Thoracic aorta (tissue), 2 donors: ENCODE measurements at places on chromosomes 3 and 15. TPM values are rescaled to one million over a fixed set of nuclear protein-coding genes. Genes with fewer than 3 reads are reported as not detected.
A peak's percentile ranks its signal among the peaks of the same experiment; 100 is the strongest.

DNA sequence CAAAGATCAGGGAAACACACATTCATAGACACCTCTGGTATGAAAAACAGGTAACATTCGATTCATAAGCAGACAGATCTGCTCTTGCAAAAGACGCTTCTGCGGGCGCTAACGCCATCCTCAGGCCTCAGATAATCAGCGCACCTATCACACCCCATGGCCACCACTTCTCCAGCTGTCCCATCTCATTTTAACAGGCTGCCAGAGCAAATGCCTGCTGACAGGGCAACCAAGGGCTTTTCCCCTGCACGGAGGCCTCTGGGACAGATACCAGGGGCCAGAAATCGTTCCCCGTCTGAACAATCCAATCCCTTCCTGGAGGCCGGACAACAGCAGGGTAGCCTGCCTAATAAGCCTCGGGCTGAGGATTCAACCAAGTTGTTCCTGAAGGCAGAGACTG lies 15.2 kb downstream of the ABCC5 start:
- H3K27ac ChIP-seq, result no peak overlapping the region
- no peaks in the 10 kb centered on the region for H3K27me3 ChIP-seq
- no peak overlapping the region for H3K4me3 ChIP-seq
- H3K4me1 ChIP-seq, result peaks cover 12% of the 10 kb centered on the region
- no peaks in the 10 kb centered on the region for H3K36me3 ChIP-seq
- DNase-seq, result no peak

- no peak overlapping the region for H3K4me3 ChIP-seq
- no peak overlapping the region for H3K27ac ChIP-seq
- H3K27me3 ChIP-seq, result no peaks in the 10 kb centered on the region
- DNase-seq, result no peak
These were observed 239.4 kb downstream of the XXYLT1 start for GRCh38 chr3:195031574-195032003.

GRCh38 chr3:156745766-156746165 lies 71.4 kb downstream of the TIPARP start:
- DNase-seq, result no peak
- H3K4me3 ChIP-seq, result no peak overlapping the region
- H3K27ac ChIP-seq, result no peak overlapping the region
- no peaks in the 10 kb centered on the region for H3K4me1 ChIP-seq
- no peaks in the 10 kb centered on the region for H3K36me3 ChIP-seq

DNA sequence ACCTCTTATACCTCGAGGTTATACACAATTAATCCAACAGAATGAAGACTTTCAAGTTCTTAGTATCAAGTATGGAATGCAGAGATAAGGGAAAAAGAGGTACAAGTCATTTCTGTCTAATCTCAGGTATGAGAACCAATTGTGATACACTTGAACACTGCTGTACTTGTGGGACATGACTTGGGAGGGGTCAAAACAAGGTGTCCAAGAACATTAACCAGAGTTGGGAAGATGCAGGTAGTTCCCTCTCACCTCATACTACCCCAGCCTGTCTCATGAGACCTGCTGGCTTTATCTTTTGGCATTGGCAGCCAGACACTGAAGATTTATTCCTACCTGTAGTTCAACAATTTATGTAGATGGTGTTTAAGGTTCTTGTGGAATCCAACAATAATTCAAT lies 209.7 kb downstream of the NR1D2 start:
- no peaks in the 10 kb centered on the region for H3K27me3 ChIP-seq
- no peaks in the 10 kb centered on the region for H3K36me3 ChIP-seq

- peaks cover 18% of the 10 kb centered on the region for H3K4me1 ChIP-seq
- no peak for DNase-seq
- no peaks in the 10 kb centered on the region for H3K27me3 ChIP-seq
- no peak overlapping the region for H3K4me3 ChIP-seq
- H3K27ac ChIP-seq, result no peak overlapping the region
- H3K36me3 ChIP-seq, result peaks cover 7% of the 10 kb centered on the region
These were observed 2.4 kb upstream of the SLC12A6 start for GRCh38 chr15:34339946-34340345.

- no peak for DNase-seq
- H3K4me3 ChIP-seq, result no peak overlapping the region
- H3K27ac ChIP-seq, result no peak overlapping the region
- no peaks in the 10 kb centered on the region for H3K4me1 ChIP-seq
These were observed 32.5 kb downstream of the BCL2L10 start for GRCh38 chr15:52080031-52080430.

GRCh38 chr3:6807967-6808588 lies 52.8 kb upstream of the GRM7 start:
- H3K27ac ChIP-seq, result no peak overlapping the region
- no peaks in the 10 kb centered on the region for H3K36me3 ChIP-seq
- H3K4me1 ChIP-seq, result no peaks in the 10 kb centered on the region

DNA sequence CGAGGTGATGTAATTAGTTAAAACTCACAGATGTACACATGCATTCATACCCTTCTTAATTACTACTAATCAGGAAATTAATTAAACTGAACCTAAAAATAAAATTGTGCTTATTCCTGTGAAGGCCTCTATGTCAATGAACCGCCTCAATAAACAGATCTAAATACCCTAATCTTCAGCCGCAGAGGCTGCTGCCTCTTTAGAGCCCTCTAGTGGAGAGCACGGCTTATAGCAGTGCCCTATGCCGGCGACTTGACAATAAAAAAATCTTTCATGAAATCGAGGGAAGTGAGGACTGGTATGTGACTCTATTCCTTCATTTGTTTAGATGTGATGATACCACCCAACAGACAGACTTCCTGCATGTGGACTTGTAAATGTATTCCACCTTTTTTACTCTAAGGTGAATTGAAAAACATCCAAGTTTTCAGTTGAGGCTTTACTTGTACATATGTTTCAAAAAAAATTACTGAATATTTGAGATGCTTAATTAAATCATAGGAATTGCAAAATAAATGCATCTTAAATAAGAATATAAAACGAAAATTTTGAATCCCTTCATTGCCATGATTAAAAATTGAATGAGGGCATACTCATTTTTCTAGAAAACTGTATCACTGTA lies 8.3 kb upstream of the EPHA3 start:
- H3K4me1 ChIP-seq, result no peaks in the 10 kb centered on the region
- H3K27me3 ChIP-seq, result no peaks in the 10 kb centered on the region
- DNase-seq, result no peak

DNA sequence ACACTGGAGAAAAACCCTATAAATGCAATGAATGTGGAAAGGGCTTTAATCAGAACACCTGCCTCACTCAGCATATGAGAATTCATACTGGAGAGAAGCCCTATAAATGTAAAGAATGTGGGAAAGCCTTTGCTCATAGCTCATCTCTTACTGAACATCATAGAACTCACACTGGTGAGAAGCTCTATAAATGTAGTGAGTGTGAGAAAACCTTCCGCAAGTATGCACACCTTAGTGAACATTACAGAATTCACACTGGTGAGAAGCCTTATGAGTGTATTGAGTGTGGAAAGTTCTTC lies 7.4 kb upstream of the ZNF501 start:
- H3K27ac ChIP-seq, result no peak overlapping the region
- no peak for DNase-seq
- H3K36me3 ChIP-seq, result peaks cover 36% of the 10 kb centered on the region
- H3K4me3 ChIP-seq, result no peak overlapping the region
- no peaks in the 10 kb centered on the region for H3K27me3 ChIP-seq
- no peaks in the 10 kb centered on the region for H3K4me1 ChIP-seq

GRCh38 chr3:181313335-181313734 lies 323.8 kb upstream of the DNAJC19 start:
- H3K4me3 ChIP-seq, result no peak overlapping the region
- no peak overlapping the region for H3K27ac ChIP-seq
- H3K4me1 ChIP-seq, result no peaks in the 10 kb centered on the region
- no peaks in the 10 kb centered on the region for H3K36me3 ChIP-seq

DNA sequence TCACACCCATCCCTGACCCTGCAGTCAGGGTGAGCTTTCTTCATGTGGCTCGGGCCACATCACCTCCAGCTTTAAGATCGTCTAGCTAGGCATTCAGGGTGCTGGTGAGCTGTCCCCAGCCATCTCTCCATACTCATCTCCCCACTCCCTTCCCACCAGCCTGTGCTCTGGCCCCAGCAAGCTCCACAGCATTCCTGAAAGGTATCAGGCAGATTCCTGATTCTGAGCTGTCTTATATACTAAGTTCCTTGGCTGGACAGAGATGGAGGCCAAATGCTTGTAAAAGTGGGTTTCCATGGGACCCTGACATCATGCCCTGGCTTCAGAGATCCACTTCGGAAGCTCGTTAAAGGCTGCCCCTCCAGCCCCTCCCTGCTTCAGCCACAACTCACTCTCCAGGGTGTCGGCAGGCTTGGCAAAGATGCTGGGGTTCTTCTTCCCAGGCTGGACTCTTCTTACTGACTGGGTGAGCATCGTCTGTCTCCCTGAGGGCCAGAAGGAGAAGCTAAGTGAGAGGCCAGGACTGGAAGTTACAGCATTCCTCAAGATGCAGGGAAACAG lies 3.9 kb downstream of the CILP start:
- no peaks in the 10 kb centered on the region for H3K27me3 ChIP-seq
- no peak overlapping the region for H3K27ac ChIP-seq
- no peak overlapping the region for H3K4me3 ChIP-seq
- DNase-seq, result no peak
- H3K36me3 ChIP-seq, result no peaks in the 10 kb centered on the region

- H3K27ac ChIP-seq, result peak overlapping the region; percentile 65
- peak; percentile 79 for DNase-seq
- peaks cover 31% of the 10 kb centered on the region for H3K4me1 ChIP-seq
These were observed 25.7 kb downstream of the AMOTL2 start for GRCh38 chr3:134348524-134348923.

DNA sequence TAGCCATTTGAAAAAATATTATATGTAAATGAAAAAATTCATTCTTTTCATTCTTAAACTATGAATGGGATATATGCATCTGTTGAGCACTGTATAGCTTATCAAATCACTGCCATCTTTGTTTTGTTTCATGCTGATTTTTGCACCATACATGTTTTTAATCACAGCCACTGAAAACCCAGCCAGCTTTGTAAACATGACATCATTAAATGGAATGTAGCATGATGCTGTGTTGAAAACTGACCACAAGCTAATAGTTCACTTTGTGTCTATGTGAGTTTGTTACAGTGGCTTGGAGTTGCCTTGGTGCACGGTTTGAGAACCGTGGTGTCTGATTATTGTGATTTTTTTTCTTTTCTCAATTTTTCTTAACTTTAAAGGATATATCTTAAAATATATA lies 75.7 kb downstream of the GMPS start:
- H3K36me3 ChIP-seq, result no peaks in the 10 kb centered on the region
- peaks cover 24% of the 10 kb centered on the region for H3K4me1 ChIP-seq
- H3K27me3 ChIP-seq, result no peaks in the 10 kb centered on the region
- no peak for DNase-seq
- peak overlapping the region; percentile 82 for H3K27ac ChIP-seq

- no peaks in the 10 kb centered on the region for H3K27me3 ChIP-seq
- peak; percentile 87 for DNase-seq
- peak within 1 kb of the TSS; percentile 89 for H3K4me3 ChIP-seq
- H3K36me3 ChIP-seq, result no peaks in the 10 kb centered on the region
- peak within 1 kb of the TSS; percentile 95 for H3K27ac ChIP-seq
These were observed at the start of gene UACA for GRCh38 chr15:70763120-70763949. TSS of gene UACA (minus strand) at chr15:70763558. CDS start at chr15:70763407, 151 bp downstream.

- H3K27me3 ChIP-seq, result no peaks in the 10 kb centered on the region
- H3K36me3 ChIP-seq, result no peaks in the 10 kb centered on the region
- H3K27ac ChIP-seq, result no peak overlapping the region
- DNase-seq, result no peak
- no peak overlapping the region for H3K4me3 ChIP-seq
- H3K4me1 ChIP-seq, result no peaks in the 10 kb centered on the region
These were observed 130.6 kb upstream of the BCL6 start for GRCh38 chr3:187875863-187876262.

DNA sequence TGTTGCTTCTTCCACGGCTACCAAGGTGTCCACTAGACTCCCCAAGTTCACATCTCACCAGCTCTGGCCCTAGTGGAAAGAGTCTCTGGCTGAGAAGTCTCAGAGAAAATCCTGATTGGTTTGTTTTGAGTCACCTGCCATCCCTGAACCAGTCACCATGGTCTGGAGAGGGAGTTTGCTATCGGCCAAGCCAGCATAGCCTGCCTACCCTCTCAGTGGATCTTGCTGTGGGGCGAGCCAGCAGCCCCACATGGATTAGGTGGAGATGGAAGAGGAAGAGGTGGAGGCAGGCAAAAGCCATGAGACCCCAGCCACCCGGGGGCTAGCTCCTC lies 48.1 kb upstream of the FLNB start:
- DNase-seq, result no peak
- no peaks in the 10 kb centered on the region for H3K36me3 ChIP-seq
- peaks cover 28% of the 10 kb centered on the region for H3K4me1 ChIP-seq

TPRG1 gene
- total RNA-seq, result 7.4 TPM

MYO9A gene
- total RNA-seq, result 48.2 TPM

LEKR1 gene
- 4.2 TPM for total RNA-seq

SERP1 gene
- total RNA-seq, result 239 TPM

ISL2 gene
- total RNA-seq, result not detected

TMC3 gene
- total RNA-seq, result 0.54 TPM

AADACL2 gene
- not detected for total RNA-seq

SEMA3F gene
- total RNA-seq, result 25.5 TPM

SERINC4 gene
- not detected for total RNA-seq
